Eye (tissue), 1 donor: ENCODE measurements at places on chromosomes 2 and 18.

DNA sequence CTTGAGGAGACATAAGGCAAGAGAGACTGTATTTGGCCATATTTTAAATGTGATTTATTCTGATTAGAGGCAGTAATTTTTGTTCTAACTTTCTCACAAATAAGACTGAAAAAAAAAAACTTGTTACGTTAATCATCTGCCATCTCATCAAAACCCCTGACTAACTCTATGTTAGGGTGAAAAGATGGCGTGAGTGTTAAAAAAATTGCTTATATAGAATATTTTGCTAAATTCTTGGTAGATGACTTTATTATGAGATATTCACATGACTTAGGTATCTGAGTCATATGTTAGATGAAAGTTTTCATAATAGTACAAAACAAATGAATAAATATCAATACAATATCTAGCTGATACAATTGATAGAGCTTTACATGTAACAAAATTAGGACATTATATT is 1508.7 kb upstream of the TMEFF2 start:
- DNase-seq = no peak

DNA sequence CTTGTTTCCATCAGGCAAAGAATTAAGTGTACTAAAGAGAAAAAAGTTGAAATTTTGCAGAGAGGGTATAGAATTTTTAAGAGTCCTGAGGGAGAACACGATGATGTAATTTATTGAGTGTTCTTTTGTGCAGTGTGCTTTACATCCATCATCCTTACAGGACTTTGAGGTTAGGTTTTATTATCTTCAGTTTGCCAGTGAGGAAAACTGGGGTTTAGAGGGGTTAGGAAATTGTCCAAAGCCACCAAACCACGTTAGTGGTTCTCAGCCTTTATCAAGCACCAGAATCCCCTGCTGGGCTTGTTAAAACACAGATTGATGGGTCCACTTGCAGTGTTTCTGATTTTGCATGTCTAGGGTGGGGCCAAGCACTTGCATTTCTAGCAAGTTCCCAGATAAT is 277.5 kb downstream of the KCNS3 start:
- no peak for DNase-seq

DNA sequence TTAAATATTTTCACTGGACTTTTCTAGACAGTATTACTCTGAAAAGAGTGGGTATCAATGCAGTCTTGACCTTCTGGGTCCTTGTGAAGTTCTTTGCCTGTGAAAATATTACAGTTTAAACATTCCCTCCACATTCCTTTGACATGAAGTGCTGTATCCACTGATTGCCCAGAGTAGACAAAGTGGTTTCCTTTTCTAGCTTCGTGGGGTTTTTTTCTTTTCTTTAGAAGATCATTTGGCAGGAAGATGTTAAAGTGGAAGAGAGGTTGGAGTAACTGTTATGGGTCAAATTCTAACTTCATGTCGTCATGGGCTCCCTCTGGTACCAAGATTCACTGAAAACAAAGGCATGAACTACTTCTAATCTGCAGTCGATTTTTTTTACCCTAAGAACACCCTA is 496.9 kb downstream of the EPHA4 start:
- no peak for DNase-seq

GRCh38 chr2:33208400-33208799 is 261.6 kb downstream of the LTBP1 start:
- no peak for DNase-seq

DNA sequence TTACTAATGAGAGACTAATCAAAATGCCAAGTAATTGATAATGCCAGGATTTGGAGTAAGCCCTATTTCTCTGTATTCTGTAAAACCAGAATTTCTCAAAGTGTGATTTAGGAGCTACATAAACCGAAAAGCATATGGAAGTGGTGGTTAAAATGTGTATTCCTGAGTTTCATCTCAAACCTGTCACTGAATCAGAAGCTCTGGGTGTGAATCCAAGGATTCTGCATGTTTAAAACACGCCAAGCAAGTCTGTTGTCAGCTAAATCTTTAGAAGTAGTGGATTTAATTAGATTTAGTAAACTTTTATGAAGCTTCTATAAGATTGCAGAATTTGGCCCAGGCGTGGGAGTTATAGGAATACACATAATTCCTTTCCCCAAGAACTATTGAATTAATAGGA is 700.3 kb downstream of the DCC start:
- no peak for DNase-seq

GRCh38 chr18:44054514-44054913 is 626.2 kb upstream of the SETBP1 start:
- DNase-seq = no peak
